ENCODE measurements at places on chromosomes 6 and 20.

- DNase-seq = no peak
Observed at GRCh38 chr6:146265056-146265455, 236.2 kb downstream of the GRM1 start.

- no peak for DNase-seq
Observed at GRCh38 chr6:130560231-130560630, 194.4 kb downstream of the TMEM200A start.

GRCh38 chr6:42047213-42047590, 3.1 kb upstream of the TAF8 start:
- no peak for DNase-seq

- no peak for DNase-seq
Observed at GRCh38 chr6:154478021-154478700, 32.3 kb downstream of the CNKSR3 start.

GRCh38 chr6:79404677-79405076, 132.6 kb downstream of the LCA5 start:
- no peak for DNase-seq

- no peak for DNase-seq
Observed at GRCh38 chr6:44309092-44309491, 4.1 kb downstream of the AARS2 start.

DNA sequence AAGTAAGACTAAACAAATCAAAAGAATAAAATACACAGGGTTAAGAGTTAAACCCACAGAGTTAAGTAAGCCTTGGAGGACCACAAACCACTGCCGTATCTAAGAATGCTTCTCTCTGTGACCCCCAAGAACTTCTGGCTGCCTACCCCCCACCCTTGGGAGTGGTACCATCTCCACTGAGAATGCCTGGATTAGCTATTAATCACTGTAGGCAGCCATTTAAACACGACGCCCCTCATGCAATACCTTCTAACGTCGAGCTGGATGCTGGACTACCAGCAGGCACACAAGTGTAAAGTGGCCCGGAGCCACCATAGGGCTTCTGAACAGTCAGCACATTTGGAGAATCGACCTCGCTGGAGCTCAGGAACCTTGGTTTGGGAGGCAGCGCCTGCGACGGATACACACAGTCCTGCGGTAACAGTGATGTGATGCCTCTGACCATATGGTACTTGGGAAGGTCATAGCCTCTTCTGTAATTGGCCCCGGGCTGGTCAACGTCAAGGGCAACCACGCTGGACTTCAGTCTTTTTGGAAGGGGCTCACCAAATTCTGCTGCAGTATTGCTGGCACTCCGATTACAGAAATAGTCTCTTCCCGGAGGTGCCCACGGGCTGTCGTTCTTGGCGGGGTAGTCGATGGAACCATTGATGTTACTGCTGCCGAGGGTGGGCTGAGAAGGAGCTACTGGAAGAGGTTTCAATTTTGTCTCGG, 18.0 kb downstream of the ZNF217 start:
- DNase-seq = no peak

DNA sequence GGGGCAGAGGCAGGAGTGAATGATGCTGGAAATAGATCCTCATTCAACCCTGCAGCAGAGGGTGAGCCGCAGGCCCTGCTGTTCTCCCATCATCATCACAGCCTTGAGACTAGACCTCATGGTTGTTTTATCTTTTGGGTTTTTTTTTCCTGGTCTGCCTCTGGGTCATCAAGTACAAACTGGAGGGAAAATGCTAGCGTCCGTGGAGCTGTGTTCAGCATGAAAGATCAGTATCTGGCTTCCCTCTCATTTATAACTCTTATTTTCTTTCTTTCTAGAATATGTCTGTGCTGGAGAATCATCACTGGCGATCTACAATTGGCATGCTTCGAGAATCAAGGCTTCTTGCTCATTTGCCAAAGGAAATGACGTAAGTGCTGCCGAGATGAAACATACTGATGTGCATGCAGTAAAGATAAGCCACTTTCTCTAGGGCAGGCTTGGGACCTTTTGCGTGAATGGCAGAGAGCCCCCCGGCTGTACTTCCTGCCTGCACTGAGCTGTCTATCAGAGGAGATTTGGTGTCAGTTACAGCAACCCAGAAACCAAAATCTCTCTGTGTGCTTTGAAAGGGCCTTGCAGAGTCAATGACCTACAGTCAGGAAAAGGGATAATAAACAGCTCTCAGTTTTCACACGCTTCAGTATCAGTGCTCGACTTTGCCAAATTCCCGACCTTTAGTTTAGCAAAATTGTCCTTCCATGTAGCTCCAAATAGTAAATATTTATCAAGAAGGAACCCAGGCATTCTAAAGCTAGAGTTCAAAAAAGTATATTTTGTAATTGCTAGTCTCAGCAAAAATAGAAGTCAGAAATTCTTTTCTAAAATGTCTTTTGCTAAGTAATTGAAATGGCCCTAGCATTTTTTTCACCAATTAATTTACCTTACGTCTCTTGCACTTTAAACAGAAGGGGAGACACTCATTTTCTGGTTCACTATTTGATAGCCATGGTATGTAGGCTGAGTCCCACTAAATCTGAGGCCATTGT, 76.3 kb downstream of the MTFR2 start:
- DNase-seq = no peak

DNA sequence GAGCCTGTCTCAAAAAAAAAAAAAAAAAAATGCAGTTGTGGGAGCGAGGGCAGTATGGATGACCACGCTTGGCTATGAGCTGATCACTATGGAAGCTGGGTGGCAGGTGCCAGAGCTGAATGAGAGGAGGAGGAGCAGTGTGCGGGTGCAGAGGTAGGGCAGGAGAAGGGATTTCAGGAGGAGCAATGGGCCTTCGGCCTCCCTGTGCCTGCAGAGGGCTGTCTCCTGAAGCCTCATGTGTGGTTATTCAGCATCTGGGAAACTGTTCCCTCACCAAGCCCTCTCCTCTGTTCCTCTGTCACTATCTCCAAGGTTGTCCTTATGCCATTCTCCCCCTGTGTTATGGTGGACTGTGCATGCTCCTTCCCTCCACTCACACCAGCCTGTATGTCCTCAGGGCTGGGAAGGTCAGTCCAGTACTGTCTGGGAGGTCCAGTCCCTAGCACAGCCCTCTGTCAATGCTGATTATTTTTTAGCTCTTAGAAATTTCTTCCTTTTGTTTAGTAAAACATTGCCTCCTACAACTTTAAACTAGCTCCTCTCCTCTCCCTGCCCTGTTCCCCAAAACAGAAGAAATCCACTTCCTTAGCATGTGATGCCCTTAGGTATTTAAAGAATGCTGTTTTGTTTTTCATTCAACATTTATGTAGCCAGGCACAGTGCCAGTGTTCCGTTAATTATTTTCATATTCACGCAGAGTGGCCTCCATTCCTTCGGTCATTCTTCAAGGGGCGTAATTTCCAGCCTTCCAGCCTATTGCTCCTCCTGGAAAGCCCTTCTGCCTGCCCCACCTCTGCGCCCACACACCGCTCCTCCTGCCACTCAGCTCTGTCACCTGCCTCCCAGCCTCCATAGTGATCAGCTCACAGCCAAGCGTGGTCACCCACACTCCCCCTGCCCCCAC, 48.9 kb downstream of the CNBD2 start:
- no peak for DNase-seq

- no peak for DNase-seq
Observed at GRCh38 chr6:11810854-11811643, 32.4 kb upstream of the ADTRP start.

GRCh38 chr6:22132656-22133055, 164.2 kb downstream of the PRL start:
- DNase-seq = no peak

DNA sequence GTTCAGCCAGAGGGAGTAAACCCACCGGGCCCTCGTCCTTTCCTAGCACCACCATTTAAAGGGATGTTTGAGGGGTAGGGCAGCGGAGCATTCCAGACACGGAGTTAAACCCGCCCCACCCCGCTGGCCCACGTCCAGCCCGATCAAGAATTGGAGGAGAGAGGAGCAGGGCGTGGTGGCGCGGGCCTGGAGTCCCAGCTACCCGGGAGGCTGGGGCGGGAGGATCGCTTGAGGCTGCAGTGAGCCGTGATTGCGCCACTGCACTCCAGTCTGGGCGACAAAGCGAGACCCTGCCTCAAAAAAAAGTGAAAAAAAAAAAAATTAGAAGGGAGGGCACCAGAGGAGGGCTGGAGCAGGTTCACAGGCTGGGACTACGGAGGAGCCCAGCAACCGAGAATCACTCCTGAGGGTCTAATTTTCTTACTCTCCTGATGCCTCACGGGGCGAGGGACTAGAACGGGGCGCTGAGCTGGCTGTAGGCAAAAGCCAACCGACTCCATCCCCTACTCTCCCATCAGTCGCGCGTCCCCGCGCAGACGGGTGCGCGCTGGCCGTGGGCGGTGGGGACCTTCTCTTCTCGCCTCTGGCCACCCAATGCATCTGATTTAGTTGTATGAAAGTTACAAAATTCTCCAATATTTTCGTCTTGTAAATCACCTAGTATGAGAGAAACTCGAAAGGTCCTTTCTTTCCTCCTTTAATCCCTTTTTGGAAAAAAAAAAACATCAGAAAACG, 6.1 kb upstream of the HSPA1B start:
- no peak for DNase-seq

GRCh38 chr20:59816146-59816738, 117.2 kb downstream of the SYCP2 start:
- no peak for DNase-seq

DNA sequence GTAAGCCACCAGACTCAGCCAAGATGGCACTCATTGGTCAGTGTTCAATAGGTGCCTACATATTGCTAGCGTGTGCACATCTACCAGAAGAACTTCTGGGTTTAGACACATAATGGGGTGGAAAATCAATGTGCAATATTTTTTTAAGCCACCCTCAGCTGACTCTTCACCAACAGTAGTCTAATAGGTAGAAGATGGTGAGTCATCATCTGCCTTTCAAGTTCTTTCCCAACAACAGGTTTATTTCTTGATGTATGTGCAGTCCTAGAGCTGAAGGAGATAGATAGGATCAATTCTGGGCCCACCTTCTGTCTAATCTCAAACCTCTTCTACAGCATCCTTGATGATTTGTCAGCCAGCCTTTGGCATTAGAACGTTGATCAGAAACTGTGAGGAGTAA, 41.3 kb downstream of the IRAK1BP1 start:
- no peak for DNase-seq

DNA sequence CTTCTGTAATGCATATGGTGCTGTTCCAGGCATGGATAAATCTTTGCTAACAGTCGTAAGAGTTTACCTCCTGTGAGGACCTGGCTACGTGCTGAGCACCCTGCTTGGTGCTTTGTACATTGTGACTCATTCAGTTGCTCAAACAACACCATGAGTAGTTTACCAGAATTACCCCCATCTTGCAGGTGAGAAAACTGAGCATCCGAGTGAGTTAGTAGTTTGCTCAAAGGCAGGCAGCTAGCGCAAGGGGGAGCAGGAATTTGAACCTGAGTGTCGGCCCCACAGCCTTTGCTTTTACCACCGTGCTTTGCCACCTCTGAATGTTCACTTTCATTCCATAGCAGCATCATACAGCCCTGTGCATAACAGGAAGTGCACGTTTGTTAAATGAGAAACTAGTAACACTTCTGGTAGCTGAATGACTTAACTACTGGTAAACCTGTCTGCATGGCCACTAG, 121.9 kb downstream of the MTHFD1L start:
- no peak for DNase-seq

GRCh38 chr20:24993337-24994185, 1.0 kb upstream of the APMAP start:
- DNase-seq = no peak

GRCh38 chr6:127124172-127124571, 5.7 kb downstream of the RSPO3 start:
- no peak for DNase-seq

DNA sequence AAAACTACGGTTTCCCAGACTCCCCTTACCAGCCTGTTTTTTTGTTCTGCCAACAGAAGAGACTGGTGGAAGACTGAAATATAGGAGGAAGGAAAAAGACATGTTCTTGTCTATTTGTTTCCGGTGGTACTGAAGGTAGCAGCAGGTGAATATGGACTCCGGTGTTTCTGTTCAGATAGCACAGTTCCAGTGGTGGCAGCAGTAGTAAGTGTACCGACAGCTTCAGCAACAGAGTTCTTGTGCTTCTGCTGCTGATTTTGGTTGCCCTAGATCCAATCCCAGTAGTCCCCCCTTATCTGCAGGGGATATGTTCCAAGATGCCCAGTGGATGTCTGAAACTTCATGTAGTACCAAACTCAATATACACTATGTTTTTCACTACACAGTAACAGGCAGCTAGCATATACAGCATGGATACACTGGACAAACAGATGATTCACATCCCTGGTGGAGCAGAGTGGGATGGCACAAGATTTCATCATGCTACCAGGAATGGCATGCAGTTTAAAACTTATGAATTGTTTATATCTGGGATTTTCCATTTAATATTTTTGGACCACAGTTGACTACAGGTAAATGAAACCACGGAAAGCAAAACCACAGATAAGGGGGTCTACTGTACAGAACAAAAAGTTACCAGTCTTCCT, 301.8 kb downstream of the BTBD9 start:
- no peak for DNase-seq

DNA sequence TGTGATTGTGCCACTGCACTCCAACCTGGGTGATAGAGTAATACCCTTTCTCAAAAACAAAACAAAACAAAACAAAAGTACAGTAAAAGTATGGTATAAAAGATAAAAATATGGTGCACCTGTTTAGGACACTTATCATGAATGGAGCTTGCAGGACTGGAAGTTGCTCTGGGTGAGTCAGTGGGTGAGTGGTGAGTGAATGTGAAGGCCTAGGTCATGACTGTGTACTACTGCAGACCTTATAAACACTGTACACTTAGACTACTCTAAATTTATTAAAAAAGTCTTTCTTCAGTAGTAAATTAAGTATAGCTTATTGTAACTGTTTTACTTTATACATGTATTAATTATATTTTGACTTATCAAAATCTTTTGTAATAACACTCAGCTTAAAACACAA, 46.0 kb downstream of the ZFP64 start:
- DNase-seq = no peak

- DNase-seq = no peak
Observed at GRCh38 chr6:161057103-161058091, 65.8 kb downstream of the MAP3K4 start.

- DNase-seq = no peak
Observed at GRCh38 chr6:170091000-170091638, 199.8 kb downstream of the DLL1 start.

GRCh38 chr6:148347441-148348054, 4.9 kb downstream of the SASH1 start:
- DNase-seq = no peak

DNA sequence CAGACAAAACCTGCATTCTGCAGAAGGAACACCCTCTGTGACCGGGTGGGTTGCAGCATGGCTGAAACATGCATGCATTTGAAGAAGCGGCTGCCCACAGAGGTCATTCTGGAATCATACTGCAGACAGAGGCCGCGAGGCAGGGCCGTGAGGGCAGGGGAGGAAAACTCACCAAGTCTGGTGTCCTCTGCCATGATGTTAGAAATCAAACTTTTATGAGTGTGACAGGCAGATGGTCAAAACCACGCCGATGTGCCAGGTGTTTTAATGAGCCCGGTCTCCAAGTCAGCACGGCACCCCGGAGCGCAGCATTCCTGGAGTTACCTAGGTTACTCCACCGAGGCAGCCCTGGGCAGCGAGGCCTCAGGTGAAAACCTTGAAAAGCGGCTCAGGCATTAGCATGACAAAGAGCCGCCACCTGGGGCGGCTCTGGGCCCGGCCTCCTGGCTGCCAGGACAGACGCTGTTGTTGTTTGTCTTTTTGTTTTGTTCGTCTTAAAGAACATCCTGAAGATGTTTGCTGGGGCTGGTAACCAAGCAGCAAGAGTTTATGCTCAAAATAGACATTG, 255.6 kb downstream of the ERMARD start:
- DNase-seq = no peak

Data from stimulated activated CD8-positive, alpha-beta memory T cell treated with anti-CD3 and anti-CD28 coated beads, Interleukin-15, amount 100 ng/mL, for 4 hours (primary cell).